M059J (cell line): ENCODE measurements at places on chromosomes 1 and 21.

GRCh38 chr1:37035014-37035691 is 838 bp upstream of the GRIK3 start:
- no peak for DNase-seq

DNA sequence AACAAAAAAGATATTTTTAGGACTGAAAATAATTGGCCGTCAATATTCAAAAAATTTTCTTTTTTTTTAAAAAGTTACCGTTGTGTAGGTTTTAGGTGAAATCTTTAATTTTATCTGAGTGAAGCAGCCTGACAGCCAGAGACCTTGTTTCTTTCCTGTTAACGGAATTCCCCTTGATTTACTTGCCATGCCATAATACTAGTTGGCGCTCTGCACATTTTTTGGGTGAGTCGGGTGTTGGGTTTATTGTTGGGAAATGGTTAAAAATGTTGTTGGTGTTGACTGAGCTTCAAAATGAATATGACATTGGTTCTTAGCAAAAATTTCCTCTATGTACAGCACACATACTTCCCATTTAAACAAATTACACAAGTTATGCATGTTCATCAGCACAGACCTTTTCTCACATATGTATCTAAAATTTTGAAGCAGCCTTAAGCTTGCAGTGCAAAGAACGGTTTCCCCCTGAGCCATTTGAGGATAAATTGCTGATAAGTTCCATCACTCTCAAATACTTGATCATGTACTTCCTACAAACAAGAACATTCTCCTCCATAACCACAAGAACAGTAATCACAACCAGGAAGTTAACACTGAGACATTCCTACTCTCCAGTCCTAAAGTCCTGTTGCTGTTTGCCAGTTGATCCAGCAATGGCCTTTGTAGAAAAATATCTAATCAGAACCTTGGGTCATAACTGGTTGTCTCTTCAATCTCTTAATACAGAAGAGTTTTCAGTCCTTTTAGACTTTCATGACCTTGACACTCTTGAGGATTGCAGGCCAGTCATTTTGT is 34.2 kb downstream of the CAMTA1 start:
- peak; percentile 33 for DNase-seq

GRCh38 chr1:54327386-54328065 is 78.7 kb downstream of the SSBP3 start:
- no peak for DNase-seq

GRCh38 chr1:22971611-22972405 is 858 bp downstream of the LACTBL1 start:
- peak; percentile 64 for DNase-seq

- DNase-seq: peak; percentile 16
Measured at GRCh38 chr1:3192825-3193224, 123.8 kb downstream of the PRDM16 start.

GRCh38 chr1:16161717-16162116 is 5.8 kb upstream of the EPHA2 start:
- no peak for DNase-seq

DNA sequence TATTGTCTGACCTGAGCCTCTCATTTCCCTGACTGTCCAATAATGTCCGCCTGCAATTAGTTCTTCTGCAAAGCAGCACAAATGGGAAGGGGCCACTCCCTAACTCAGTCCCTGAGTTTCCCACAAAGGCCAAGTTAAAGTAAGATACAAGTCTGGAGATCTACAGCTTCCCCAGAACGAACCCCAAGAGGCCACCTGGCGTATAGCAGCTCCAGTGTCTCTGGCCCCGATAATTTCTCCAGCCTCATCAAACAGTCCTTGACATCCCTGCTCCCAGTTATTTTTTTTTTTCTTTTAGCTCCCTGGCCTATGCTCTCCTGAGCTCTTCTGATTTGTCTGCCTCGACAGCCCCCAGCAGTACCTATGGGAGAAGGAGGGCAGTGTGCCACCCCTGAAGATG is 8.1 kb upstream of the ACKR1 start:
- peak; percentile 6 for DNase-seq

DNA sequence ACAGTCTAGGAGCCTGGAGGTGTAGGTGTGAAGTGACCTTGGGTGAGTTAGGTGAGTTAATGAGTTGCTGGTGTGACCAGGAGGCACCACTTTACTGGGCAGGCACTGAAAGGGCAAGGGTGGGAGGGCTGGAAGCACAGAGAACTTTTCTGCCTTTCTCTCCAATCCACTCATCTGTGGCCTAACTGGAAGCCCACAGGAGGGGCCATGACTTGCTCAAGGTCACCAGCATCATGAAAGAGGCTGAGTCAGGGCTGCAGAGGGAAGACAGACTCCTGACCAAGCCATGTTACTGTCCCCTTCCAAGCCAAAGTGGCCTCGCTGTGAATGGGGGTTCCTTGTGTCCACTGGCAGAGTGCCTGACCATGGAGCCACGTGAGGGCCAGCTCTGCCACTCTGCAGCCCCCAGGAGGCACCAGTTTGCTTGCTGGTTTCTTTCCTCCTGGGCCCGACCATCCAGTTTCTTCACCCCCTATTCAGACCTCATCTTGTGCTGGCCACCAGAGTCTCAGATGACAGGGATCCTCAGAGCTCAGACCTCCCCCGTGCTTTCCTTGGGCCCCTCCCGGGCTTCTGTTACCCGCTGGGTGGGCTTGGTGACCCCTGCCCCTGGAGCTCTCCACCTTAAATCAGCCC is 4.3 kb upstream of the BSND start:
- no peak for DNase-seq

DNA sequence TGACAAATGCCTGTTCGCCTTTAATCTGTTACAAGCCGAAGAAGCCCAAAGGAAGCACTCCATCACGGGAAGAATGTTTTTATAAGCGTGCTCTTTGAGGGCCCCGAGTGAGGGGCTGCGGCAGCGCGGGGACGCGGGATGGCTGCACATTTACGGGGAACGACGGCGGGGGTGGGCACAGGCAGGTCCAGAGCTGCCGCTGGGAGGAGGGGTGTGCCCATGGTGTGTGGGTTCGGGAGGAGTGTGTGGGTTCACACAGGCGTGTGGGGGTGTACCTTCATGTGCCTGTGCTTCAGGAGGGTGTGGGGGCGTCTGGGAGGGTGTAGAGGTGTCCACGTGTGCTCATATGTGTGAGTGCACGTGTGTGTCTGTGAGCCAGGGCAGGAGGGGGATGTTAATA is 155.9 kb upstream of the ZC3H12A start:
- DNase-seq: no peak

GRCh38 chr1:106344494-106344893 is 712.0 kb upstream of the PRMT6 start:
- DNase-seq: no peak

DNA sequence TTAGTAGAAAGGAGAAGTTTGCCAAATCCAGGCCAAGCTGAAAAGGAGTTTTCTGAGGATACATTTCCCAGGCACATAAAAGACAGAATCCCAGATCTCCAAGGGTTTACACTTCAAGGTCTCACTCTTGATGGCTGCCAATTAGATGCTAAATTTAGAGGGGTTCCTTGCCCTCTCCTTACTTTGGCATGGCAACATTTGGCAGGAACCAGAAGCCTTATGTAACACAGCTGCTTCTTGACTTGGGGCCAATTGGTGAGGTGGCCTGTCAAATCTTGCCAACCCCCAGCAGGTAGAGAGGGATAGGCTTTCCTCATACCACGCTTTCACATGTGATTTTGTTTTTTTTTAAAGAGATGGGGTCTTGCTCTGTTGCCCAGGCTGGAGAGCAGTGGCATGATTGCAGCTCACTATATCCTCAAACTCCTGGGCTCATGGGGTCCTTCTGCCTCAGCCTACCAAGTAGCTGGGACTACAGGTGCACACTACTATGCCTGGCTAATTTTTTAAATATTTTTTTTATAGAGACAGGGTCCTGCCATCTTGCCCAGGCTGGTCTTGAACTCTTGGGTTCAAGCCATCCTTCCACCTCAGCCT is 25.2 kb upstream of the NKAIN1 start:
- no peak for DNase-seq
